Osteoblast (primary cell): ENCODE measurements at places on chromosomes 7 and 10. TPM values are rescaled to one million over a fixed set of nuclear protein-coding genes. Genes with fewer than 3 reads are reported as not detected.

DNA sequence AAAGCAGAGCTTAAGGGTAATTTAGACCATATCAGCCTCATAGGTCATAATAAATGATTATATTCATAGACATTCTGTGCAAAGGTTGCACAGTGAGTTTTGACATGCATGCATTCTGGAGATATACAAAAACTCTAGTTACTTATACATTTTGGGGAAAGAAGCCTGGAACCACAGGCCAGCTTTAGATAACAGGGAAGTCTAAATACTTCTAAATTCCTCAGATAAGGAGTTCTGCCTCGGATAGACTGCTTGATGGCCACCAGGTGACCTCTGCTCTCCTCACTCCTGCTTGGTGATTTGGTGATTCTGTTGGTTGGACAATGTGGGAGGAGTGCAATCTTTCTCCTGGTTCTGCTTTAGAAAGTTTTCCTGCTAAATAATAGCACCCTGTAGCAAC is 77.9 kb downstream of the SGMS1 start:
- DNase-seq = no peak

DNA sequence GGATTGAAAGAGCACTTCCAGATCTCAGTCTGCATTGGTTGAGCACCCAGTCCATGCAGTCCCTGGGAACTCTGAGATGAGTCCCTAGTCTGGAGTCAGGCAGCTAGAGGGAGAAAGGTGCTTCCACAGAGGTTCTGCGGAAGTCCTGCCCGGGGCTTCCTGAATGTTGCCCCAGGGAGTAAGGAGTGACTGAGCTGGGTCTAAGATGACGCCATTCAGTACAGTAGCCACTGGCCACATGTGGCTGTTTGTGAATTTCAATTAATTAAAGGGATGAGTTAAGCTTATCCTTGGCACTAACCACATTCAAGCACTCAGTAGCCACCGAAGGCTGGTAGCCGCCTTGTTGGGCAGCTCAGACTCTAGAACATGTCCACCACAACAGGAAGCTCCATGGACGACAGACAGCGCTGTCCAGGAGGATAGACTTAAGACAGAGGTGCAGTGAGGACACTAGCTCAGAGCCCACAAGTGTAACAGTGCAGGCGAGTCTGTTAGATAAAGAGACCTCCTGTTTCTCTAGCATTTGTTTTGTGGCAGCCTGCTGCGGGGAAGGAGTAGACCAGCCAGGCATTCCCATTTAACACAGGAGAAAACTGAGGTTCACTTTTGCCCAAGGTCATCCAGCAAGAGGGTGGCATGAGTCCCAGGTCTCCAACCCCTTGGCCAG is 101.6 kb upstream of the PPIF start:
- peak; percentile 94 for DNase-seq

DNA sequence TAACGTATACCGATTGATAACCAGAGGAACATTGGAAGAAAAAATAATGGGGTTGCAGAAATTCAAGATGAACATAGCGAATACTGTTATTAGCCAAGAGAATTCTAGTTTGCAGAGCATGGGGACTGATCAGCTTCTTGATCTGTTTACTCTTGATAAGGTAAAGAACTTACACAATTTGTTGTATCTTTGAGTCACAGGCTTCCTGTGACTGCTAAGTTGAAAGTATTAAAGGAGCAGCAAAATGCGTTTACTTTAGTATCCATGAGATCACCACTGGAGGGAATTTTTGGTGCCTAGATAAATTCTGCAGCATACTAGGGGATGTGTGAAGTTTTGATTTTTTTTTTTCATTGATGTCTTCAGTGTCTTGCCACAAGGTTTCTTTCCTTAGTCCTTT is 103.6 kb downstream of the BTAF1 start:
- no peak for DNase-seq

GRCh38 chr7:121395494-121395960 is 581 bp downstream of the FAM3C start:
- DNase-seq = peak; percentile 74

- no peak for DNase-seq
These were observed 276.9 kb downstream of the CSTF2T start for GRCh38 chr10:51422311-51423120.

- peak; percentile 95 for DNase-seq
These were observed 1.2 kb downstream of the SLC4A2 start for GRCh38 chr7:151060416-151061212.

- DNase-seq = peak; percentile 89
These were observed 23.5 kb downstream of the UPP1 start for GRCh38 chr7:48112401-48113165.

- no peak for DNase-seq
These were observed 90.1 kb downstream of the ZNF365 start for GRCh38 chr10:62464308-62464707.

DNA sequence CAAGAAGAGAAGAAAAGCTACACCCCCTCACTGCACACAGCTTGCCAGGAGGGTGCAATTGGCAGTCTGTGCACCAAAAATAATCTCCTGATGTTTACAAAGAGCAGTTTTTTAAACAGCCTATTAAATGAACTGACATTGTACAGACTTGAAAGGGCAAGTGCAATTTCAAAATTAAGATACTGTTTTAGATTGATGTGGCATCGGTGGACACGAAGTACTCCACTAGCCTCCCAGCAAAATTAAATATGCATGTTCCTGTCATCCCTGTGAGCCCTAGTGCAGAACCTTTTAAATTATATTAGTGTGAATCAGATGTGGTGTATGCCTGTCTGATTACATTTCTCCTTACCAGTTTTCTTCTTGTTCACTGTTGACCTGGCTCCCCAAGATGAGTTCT is 87.9 kb downstream of the WIPF3 start:
- peak; percentile 11 for DNase-seq

- DNase-seq = no peak
These were observed 37.8 kb upstream of the MMD2 start for GRCh38 chr7:4996696-4997222.

Gene GRM8
- not detected in 2 replicates for total RNA-seq
